Cortex of kidney (tissue), 1 donor: ENCODE measurements at places on chromosomes 7 and 10.

DNA sequence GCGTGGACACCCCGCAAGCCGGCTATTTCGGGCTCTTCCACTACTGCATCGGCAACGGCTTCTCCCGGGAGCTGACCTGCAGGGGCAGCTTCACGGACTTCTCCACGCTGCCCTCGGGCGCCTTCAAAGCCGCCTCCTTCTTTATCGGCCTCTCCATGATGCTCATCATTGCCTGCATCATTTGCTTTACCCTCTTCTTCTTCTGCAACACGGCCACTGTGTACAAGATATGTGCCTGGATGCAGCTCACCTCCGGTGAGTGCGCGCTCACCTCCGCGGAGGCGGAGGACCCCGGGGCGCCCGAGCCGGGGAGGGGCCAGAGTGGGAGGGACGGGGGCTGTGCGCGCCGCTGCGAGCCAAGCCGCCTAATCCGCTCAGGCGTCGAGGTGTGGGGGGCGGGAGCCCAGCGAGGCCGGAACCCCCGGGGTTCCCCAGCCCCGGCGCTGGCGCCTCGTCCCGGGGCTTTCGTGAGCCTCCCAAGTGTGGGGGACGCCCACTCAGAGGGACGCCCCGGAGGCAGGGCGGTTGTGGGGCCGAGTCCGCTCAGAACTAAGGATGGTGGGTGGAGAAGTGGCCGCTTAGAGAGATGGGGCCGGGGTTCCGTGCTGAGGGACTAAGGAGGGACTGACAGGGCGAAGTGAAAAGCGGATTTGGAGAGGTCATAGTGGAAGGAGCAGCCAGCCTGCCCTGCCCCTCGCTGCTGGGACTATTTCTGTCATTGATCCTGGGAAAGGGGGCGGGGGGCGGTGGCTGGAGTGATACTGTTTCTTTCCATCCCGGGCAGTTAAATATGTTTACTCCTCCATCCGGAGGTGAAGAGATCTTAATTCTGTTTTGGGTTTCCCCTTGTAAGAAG lies 795 bp downstream of the LHFPL3 start:
- DNase-seq = no peak

- DNase-seq = no peak
Observed at GRCh38 chr7:50204581-50204980, 99.9 kb upstream of the IKZF1 start.

DNA sequence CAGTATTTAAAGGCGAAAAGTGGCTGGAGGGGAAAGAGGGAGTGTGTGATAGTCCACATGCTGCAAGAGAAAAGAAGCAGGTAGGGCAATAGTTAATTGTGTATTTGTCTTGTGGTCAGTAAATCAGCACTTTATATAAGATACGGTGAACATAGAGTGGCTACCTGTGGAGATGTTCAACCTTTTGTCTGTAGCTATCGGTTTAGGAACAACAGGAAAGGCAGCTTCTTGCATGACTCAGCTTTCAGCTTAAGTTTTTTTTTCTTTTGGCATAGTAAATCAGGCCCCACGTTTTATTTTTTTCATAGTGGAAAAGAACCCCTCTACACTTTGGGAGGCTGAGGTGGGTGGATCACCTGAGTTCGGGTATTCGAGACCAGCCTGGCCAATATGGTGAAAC lies 14.2 kb upstream of the MTPN start:
- DNase-seq = no peak

DNA sequence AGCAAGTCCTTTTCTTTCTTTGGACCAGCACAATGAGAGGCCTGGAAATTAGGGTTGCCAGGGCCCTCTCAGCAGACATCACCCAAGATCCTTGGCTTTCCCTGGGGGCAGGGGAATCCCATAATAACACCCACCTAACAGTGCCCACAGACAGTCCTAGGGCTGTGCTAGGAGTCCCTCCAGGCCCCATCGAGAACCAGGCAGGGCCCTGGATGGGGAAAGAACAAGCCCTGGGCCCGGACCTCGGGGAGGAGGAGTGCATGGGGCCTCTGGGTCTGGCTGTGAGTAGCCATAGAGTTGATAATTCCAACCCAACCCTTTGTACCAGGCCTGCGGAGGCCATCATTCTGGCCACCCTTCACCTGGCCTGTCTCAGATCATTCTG lies 201.2 kb upstream of the ZMIZ1 start:
- no peak for DNase-seq

- no peak for DNase-seq
Observed at GRCh38 chr7:44433255-44434022, 57.0 kb downstream of the NUDCD3 start.

- DNase-seq = no peak
Observed at GRCh38 chr10:123795846-123796590, 95.6 kb downstream of the CPXM2 start.

DNA sequence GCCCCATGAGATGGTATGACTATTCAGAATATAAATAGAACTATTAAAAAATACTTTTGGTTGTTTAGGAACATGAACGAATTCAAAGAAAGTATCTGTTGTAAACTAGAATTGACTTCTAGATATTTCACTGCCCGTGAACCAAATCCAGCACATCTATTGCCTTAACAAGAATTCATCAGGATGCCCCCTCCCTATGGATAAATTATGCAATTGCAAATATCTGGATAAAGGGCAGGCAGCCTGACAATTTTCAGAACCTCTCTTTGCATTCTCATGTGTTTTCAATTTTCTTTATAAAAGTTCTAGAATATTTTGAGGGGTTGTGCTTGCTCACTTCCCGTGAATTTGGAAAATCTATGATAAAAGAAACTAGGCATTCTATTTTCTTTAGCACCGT lies 822.1 kb upstream of the SORCS1 start:
- no peak for DNase-seq

DNA sequence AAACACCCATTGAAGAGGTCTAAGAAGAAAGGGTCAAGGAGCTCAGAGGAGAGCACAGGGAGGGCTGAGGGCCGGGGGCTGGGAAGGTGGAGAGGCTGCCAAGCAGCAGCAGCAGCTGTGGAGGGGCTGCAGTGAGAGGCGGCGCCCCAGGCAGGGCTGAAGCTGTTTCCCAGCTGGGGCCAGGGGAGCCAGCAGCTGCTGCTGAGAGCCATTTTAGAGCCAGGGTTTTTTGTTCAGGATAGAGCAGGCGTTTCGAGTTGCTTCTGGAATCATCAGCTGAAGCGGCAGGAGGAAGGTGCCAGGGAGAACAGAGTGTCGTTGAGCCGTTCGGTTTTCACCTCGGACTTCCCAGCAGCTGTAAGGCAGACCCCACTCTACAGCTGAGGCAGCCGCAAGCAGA lies 62.7 kb downstream of the LANCL2 start:
- no peak for DNase-seq

DNA sequence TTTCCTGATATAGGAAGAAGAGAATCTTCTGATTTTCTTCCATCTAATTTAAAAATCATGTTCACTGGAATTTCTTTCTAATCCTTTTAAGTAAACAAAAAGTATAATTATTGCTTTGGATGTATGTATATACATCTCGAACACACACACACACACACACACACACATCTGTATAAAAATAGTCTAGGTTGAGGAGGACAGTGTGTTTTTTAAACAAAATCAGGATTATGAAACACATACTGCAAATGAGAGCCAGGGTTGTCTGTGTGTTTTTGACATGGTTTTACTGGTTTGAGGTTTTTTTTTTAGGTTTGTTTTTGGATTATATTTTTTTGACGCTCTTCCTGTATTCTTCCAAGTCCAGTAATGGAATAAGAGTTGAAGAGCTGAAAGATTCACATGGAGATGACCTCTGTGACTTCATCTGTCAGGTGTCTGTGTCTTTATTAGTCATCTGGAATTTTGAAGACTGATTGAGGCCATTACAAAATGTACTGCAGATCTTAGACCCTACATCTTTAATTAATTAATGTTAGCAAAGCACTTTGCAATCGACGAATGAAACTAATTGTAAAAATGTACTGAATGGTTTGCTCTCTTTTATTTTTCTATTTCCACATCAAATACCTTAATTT lies 237.1 kb downstream of the SUGCT start:
- DNase-seq = no peak

DNA sequence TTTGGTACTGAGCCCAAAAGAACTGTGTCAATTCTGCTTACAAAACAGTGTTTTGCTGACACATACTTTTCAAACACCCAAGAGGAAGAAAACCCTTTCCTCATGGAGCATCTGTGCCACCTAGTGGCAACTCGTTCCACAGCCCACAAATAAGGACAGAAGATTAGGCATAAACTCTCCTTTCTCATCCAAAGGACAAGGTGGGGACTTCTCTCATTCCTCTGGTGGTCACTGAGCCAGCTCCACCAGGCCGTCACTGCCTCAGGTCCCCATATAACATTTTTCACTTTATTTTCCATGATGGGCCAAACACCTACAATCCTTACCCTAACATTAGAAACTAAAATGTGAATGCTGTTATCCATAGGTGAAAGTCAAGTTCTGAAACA lies 76.9 kb downstream of the RNF216 start:
- DNase-seq = no peak

DNA sequence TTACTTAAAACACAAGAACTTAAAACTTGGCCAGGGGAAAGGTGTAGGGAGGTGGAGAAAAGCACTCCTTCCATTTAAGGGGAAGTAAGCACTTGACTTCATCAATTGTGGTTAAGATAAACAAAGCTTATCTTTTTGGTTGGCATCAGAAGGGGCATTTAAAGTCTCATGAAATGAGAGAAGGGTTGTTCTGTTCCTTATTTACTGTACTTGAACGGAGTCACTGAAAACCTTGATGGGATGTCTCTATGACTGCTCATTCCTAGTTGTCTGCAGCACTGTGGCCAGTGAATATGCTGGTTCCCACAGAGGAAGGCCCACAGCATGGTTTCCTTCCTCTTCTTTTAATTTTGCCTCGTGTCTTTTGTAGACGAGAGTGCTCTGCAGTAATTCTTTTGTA lies 229.3 kb downstream of the AUTS2 start:
- no peak for DNase-seq

DNA sequence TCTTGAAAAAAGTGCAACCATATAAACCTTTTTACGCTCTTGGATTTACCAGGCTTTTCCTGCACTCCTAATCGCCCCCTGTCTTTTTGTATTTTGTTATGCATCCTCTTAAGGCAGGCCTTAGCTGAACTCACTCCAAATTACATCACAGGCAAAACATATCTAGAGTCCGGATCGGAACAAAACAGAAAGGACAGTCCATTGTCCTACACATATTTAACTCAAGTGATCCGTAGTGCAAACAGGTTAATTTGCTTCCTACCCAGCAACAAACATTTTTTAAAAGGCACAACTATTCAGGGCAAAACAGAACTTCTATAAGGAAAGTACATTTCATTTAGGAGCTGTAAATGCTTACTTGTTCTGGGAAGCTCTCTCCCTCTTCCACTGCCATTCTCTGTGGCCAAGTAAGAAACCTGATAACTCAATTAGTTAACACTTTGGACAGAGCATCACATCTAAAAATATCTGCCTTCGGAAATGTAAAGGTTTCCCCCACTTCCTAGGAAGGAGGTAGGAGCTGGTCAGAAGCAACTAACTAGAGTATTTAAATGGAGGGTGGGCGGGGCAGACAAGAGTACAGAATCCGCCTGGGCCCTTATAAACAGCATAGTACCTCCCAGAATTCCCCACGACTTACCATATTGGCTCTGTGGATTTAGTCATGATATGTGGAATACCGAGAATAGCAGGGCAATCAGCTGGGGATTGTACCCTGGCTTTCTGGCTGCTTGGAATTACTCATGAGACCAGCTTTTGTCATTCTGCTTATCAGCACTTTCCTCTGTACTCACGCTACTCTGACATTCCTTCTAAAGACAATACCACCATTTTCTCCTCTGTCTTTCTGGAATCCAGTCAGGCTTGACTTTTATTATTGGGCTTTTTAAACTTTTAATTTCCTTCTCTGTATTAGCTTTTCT lies 89.5 kb downstream of the ANK3 start:
- no peak for DNase-seq
